ENCODE measurements at places on chromosomes 4 and X.
A peak's percentile ranks its signal among the peaks of the same experiment; 100 is the strongest.

GRCh38 chr4:10018818-10019461, 2.4 kb downstream of the SLC2A9 start:
- DNase-seq, result peak; percentile 45

GRCh38 chrX:63855896-63856295, 70.9 kb upstream of the ARHGEF9 start:
- DNase-seq, result no peak

- DNase-seq, result no peak
Observed at GRCh38 chr4:102404431-102404969, 59.2 kb upstream of the SLC39A8 start.

GRCh38 chr4:113537628-113538027, 223.9 kb downstream of the CAMK2D start:
- DNase-seq, result no peak

- DNase-seq, result no peak
Observed at GRCh38 chr4:118721752-118722151, 36.6 kb downstream of the METTL14 start.

- no peak for DNase-seq
Observed at GRCh38 chrX:25006586-25007058, 9.1 kb downstream of the ARX start.

DNA sequence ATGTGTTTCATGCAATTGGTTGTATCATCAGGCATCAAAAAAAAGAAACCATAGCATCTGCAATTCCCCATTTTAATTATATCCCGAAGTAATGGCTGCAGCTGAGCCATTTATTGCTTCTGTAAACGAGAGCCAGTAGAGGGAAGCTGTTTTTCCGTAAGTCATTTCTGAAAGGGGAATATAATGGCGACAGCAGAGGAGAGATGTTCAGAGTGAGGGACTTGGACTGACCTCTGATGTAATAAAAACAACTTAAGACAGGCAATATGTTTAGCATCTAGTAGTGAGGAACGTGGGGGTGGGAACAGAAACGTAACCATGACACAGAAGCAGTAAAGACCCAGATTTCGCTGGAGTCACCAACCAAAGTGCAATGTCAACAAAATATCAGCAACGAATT, 31.5 kb upstream of the NAA11 start:
- peak; percentile 41 for DNase-seq

GRCh38 chr4:118723369-118723768, 38.2 kb downstream of the METTL14 start:
- DNase-seq, result no peak

- no peak for DNase-seq
Observed at GRCh38 chr4:168507178-168507815, 10.4 kb downstream of the PALLD start.

GRCh38 chrX:134886002-134886596, 104.7 kb upstream of the SMIM10 start:
- peak; percentile 32 for DNase-seq

- DNase-seq, result no peak
Observed at GRCh38 chr4:4289597-4289940, 385 bp downstream of the LYAR start.

GRCh38 chr4:186104890-186105646, 564 bp downstream of the FAM149A start:
- DNase-seq, result no peak

DNA sequence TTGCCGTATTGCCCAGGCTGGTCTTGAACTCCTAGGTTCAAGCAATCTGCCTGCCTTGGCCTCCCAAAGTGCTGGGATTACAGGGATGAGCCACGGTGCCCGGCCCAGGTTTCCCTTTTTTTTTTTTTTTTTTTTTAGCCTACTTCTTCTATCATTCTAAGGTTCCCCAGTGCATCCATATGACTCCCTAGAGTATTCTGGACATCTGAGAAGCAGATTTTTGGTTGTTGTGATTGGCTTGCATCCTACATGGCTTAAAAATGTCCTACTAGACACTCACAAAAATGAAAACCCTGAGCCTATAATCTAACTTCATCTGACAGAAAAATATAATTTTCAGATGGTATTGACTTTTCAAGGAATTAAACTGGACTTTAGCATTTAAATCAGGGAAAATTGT, 41.7 kb downstream of the SMIM14 start:
- DNase-seq, result no peak
